Hypothalamus (tissue), 51 donors: ENCODE measurements at places on chromosomes 2 and 18.
A peak's percentile ranks its signal among the peaks of the same experiment; 100 is the strongest.

DNA sequence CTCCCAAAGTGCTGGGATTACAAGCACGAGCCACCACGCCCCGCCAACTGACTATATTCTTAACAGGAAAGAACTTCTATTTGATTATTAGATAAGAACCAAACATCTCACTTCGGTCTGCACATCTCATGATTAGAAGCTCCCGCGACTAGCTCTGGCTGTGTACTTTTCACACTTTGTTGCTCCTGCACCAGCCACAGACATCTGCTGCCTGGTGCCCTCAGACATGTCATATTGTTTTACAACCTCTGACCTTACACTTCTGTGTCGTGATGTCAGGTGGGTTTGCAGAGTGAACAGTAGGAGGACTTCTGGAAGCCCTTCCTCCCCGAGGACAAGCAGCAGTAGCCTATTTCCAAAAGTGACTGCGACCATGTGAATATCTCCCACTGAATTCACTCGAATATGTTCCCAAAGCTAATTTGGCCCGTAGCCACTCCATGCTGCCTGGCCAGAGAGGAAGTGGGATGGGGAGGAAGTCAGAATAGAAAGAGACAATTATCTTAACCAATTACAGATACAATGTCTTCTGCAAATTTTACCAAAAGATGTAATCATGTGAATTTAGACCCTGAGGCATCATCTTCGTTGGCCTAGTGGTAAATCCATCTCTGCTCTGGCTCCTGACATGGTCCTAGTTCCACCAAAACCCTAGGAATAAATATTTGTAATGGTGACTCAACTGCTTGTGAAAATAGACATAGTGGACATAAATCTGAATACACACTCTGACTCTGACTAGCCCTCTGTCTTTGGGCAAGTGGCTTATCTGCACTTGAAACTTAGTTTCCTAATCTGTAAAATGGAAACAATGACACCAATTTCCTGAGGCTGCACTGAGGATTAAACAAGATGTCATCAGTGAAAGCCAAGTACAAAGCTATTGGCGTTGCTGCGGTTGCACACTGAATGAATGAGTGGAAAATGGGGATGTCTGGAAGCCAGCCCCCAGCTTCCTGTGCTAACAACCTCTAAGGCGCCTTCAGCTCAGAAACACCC lies 406.1 kb downstream of the LRATD1 start:
- DNase-seq: no peak

- peak; percentile 13 for DNase-seq
These were observed 111.9 kb downstream of the AP1S3 start for GRCh38 chr2:223725494-223725893.

- no peak for DNase-seq
These were observed 38.7 kb downstream of the REEP1 start for GRCh38 chr2:86298411-86299390.

DNA sequence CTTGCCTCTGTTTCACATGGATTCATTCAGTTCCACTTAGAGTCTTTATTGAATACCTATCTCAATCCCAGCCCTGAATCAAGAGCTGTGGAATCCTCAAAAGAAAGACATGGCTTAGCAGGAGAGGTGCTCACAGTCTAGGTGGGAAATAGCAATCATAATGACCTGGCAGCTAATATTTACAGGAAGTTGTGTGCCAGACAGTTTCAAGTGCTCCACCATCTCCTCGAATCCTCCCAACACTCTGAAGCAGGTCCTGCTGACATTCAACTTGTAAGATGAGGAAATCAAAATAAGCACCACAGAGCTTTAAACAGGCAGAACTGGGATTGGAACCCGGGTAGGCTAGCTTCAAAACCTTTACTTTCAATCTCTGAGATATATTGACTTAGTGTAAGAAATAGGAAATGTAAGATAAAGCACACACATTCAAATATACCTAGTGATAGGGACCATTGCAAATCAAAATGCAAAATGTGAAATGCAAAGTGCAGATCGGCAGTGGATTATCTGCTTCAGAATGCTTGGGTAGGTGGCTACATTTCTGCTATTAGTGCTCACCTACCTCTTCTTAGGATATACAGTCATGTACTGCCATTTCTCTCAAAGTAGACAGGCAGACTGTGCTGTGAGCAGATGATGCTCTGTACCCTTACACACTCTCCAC lies 182.0 kb downstream of the PRKCE start:
- DNase-seq: no peak

DNA sequence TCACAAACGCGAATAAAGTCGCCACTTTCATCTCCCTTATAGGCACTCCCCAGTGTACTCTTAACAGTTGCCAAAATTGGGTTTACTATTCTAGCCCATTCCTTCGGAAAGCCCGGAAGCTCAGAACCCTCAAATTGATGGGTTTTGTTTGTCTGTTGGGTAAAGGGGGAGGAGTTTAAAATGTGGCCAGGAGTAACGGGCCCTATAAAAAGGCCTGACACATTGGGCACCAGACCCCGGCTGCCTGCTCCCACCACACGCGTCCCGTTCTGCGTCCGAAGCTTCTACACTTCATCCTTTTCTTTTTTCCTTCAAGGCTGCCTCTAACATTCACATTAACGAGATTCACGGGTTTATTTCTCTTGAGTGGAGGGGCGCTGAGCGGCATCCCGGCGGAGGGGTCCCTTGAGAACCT lies 837 bp downstream of the NHEJ1 start:
- DNase-seq: no peak

GRCh38 chr2:222485367-222486211 lies 61.2 kb downstream of the SGPP2 start:
- no peak for DNase-seq

- DNase-seq: no peak
These were observed 170.3 kb downstream of the CAMKMT start for GRCh38 chr2:44532031-44532430.

GRCh38 chr2:169717691-169718063 lies 16.0 kb upstream of the KLHL23 start:
- DNase-seq: no peak

GRCh38 chr18:48412339-48412929 lies 3.3 kb upstream of the ZBTB7C start:
- no peak for DNase-seq

DNA sequence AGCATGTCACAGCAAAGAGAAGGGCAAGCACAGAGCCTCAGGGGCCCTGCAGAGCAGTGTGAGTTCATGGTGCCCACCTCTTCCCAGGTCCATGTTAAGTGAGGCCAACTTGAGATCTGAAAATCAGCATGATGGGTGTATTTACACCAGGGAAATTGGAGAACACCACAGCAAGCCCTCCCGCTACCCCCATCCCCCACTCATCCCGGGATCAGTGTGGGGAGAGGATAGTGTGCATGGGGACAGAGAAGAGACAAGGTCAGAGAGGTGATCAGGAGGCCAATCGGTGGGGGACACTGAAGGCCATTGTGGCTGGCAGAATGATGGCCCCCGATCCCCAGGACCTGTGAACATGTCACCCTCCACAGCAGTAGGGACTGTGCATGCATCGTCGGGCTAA lies 54.7 kb downstream of the PTGR3 start:
- no peak for DNase-seq

- DNase-seq: no peak
These were observed 105.5 kb upstream of the RNF152 start for GRCh38 chr18:61998335-61998734.

DNA sequence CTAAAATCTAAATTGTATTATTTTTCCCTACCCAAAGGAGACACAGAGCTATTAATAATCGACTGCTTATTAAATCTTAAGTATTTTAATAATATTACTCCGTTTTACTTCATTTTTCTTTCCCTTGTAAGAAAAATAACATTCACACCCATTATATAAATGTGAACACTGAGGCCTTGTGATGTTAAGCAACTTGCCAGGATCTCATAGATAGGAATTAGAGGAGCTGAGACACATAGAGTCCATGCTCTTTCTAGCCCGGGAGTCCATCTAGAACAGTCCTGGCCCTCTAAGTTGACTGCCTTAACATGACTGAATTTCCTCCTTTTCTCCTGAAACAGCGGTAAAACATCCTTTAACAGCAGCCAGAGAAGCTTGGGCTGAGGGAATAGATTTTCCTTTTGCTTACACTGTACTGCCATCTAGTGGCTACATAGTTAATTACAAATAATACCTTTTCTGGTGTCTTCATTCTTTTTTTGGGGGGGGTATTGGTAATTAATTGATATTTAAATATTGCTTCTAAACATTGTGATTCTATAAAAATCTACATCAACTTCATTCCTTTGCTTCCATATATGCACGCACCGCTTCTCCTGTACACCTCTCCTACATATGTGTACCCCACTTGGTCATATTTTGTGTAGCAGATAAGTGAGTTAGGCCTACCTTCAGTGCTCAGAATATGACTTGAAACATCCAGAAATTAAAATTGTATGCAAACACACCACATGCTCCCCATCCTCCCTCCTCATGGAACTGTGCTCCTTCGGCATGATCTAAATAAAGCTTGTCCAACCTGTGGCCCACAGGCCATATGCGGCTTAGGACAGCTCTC lies 125.8 kb upstream of the HNMT start:
- no peak for DNase-seq

GRCh38 chr2:10584242-10584753 lies 105.5 kb downstream of the NOL10 start:
- no peak for DNase-seq

DNA sequence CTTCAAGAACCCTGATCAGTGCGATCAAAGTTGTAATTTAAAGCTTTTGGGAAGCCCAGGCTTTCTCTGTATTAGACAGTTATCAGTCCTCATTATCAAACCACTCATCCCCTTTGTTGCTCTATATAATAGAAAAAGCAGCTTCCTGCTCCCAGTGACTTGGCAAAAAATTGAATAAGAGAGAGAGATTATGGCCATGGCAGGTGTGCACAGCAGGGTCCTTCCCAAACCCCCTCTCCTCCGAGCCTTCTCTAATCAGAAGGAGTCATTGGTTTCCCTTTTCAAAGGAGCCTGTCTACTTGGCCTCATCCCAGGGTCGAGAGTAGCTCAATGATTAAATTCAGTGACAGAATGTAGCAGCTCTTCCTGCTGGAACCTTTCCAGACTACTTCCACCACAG lies 81.5 kb downstream of the SEMA4F start:
- DNase-seq: no peak

DNA sequence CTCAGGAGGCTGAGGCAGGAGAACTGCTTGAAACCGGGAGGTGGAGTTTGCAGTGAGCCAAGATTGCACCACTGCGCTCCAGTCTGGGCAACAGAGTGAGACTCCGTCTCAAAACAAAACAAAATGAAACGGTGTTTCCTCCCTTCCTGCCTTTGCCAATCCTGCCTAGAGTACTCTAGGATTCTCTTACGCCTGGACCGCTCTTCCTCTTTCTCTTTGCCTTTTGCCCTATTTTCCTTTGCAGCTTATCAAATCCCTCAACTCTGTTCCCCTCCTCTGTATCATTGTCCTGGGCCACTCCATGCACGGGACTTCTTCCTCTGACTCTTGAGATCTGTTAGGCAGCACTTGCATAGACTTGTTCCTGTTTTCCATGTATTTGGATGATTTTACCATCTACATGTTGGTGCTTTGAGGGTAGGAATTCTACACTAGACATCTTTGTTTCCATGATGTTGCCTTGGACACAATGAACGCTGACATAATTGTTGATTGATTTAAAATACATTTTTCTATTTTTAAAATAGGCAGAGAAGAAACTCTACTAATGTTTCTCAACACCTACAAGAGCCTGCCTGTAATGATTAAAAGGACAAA lies 24.8 kb upstream of the ACYP2 start:
- DNase-seq: no peak

- peak; percentile 54 for DNase-seq
These were observed 10.9 kb downstream of the LIPG start for GRCh38 chr18:49572611-49573345.

DNA sequence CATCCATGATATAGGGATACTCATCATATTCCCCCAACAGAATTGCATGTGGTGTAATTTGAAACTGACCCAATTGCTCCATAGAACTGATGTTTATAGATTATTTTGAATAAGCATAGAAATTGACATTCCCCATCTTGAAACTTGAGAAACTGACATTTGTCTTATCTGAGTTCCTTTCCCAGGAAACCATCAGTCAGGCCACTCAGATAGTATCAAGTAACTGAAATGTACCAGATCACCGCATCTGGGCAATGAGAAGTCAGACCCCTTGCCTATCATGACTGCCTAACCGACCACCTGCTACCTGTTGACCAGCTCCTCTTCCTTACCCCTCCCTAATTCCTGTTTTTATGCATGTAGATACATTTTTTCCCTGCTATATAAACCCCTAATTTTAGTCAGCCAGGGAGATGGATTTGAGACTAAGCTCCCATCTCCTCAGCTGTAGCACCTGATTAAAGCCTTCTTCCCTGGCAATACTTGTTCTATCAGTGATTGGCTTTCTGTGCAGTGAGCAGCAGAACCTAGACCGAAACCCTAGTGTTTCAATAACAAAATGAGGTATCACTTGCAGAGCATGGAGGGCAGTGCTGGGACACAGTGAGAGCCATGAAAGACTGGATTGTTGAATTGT lies 274.5 kb downstream of the LPIN1 start:
- DNase-seq: no peak

- no peak for DNase-seq
These were observed 197.5 kb downstream of the LTBP1 start for GRCh38 chr2:33144243-33144642.

DNA sequence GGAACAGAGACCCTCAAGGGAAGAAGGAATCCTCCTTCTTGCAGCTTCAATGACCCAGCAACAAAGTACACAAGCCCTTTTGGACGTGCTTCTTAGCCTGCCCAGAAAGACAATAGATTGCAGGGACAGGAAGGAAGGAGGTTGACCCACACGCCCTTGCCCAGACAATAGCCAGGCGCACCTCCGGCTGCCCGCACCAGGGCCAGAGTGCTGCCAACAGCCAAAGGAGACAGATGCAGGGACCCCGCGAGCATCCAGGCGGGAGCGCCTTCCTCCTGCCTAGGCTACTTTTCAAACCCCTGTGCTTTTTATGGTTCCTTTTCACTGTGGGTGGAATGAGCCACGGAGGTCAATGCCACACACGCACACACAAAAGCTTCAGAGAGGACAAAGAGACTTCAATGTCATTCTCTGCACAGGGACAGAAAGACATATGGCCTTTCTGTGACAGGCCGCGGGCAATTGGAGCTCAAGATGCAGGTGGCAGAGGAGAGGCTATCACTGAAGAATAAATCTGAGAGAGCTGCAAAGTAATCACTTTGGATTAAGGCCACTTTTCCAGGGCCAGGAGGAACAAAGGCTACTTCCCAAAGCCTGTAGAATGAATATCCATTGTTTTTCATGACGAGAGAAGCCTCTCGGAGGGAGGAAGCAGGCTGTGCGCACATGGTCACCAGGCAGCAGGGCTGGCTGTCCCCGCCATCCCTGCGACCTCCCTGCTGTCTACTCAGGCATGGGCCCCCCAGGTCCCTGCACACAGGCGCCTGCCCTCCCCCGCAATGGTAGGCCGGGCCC lies 300.6 kb downstream of the EIPR1 start:
- DNase-seq: no peak

DNA sequence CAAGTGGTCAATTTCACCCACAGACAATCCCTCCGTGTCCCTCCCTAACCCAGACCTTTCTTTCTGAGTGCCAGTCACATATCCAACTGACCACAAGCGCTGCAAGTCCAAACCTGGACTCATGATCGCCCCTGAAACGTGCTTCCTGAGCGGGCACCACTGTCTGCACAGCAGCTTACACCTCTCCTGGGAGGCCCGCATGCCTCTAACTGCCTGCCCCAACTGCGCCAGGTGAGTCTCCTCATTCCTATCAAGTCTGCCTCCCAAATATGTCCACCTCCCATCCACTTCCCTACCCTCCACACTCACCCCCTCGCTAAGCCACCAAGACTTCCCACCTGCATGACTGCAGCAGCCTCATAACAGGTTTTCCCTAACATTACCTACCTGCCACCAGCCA lies 33.4 kb downstream of the COL4A4 start:
- no peak for DNase-seq
